ENCODE measurements at places on chromosomes 2 and 18. TPM values are rescaled to one million over a fixed set of nuclear protein-coding genes. Genes with fewer than 3 reads are reported as not detected.

GRCh38 chr18:46110406-46110805 is 6.2 kb downstream of the HAUS1 start:
- DNase-seq, result no peak

Gene UGT1A8
- total RNA-seq, result not detected

DNA sequence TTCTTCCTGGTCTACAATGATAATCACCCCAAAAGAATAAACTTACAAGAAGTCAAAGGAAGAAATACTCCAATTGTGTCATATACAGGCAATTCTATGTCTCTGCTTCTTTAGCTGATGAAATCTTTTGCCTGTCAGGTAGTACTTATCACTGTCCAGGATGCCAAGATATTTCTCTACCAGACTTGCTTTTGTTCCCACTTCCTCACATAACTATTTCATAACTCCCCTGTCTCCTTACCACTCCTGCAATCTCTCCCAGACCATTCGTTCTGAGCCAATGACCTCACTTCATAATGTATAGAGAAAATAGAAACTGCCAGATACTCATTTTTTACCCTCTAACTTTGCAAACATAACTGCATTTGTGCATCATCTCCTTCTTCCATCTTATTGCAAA is 39.1 kb downstream of the HNMT start:
- DNase-seq, result no peak

DNA sequence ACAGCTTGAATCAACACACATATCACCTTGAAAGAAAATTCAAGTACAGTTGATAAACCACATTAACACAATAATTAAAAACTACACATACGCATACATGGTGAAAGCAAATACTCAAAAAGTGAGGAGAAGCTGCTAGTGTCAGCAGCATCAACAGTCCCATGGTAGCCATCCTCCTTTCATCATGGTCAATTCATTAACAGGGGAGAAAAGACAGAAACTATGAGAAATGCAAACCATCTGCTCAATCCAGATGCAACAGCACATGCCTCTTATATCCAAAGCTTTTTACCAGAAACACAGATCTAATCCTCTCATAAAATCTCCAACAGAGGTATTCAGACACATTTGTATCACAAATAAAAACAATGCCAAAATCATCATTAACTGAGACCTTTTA is 81.9 kb upstream of the CHRNA1 start:
- no peak for DNase-seq

DNA sequence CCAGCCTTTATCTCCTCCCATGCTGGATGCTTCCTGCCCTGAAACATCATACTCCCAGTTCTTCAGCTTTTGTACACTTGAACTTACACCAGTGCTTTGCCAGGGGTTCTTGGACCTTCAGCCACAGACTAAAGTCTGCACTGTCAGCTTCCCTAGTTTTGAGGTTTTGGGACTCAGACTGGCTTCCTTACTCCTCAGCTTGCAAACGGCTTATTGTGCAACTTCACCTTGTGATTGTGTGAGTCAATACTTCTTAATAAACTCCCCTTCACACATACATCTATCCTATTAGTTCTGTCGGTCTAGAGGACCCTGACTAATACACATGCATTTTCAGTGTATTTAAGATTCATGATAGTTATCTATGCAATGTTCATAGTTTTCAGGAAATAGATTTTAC is 35.8 kb upstream of the ZNF804A start:
- no peak for DNase-seq

DNA sequence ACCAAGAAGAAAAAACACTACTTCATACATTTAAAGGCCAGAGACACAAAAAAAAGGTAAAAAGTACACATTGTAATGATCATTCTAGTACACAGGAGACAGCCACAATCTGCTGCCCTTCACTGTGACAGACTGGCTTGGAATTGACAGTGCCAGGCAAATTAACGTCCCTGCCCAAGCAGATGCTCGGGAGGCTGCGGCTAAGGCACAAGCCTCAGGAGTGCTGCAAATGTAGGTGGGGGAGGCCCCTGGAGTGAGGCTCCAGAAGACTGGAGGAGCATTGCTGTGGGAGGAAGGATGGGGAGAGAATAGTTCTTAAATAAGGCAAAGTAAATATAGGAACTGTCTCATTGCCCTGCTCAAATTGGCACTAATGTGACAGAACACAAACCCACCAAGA is 18.6 kb downstream of the ERCC3 start:
- DNase-seq, result no peak

Gene MYO5B
- 1.1 TPM for total RNA-seq

Gene KCNF1
- total RNA-seq, result not detected

Gene VIT
- total RNA-seq, result 5.5 TPM

GRCh38 chr18:47215554-47216138 is 35.8 kb downstream of the SKOR2 start:
- DNase-seq, result no peak

Gene NHEJ1
- 18.6 TPM for total RNA-seq

DNA sequence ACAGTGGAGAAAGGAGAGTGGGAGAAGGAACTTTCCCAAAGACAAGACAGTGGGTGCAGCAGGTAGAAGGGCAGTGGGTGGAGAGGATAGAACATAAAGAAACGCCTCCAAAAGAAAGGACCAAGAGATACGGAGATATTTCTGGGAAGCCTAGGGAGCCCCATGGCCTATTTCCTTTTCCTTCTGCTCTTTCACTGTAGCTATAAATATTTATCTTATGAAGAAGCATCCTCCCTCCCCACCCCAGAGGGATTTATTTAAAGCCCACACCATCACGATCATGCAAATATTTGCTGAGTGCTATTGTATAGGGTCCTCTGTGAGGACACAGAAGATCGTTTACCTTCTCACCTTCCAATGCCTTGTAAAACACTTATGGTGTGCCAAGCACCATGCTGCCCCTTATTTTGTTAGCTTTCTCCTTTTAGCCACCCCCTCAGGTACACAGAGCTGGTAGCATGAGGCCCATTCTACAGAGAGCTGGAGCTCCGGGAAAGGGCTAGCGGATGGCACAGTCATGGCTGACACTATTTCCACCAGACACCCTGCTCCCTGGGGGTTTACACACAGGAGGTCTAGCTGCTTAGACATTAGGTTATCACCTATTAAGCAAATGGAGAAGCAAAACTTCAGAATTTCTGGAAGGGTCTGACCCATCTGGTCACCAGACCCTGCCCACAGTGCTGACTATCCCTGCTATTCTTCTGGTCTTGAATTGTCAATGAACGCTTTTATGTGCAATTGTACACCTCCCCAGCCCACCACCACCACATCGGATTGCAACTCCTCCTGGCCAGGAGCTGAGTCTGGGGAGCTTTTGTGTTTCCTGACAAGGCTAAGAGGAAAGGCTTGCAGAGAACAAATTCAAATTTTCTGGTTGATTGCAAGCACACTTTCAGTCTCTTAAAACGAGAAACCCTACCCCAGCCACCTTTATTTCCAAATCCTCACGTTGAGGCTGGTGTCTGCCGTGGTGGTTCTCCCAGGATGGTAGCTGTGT is 91.8 kb upstream of the KLF7 start:
- DNase-seq, result no peak

DNA sequence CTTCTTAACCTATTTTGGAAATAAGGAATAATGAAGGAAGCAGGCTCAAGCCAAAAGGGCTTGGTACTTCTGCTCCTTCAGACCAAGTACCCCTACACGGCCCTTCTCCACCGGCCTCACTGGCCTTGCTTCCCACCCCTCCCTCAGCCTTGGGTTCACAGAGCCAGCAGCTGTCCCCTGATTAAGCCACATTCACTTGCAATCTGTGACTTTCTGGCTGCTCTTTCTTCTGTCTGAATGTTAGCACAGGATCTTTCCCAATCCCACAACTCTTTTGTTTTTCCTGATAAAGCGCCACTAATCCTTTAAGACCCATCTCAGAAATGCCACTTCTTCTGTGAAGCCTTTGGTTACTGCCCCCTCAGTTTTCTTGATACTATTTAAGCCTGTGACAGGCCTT is 52.4 kb downstream of the REEP1 start:
- DNase-seq, result no peak

- DNase-seq, result no peak
These were observed 186.0 kb upstream of the EPHA4 start for GRCh38 chr2:221758076-221758475.

Gene POTEJ
- total RNA-seq, result not detected

- DNase-seq, result no peak
These were observed 119.7 kb downstream of the TACR1 start for GRCh38 chr2:75079575-75079974.

Gene CFAP53
- 9.9 TPM for total RNA-seq

GRCh38 chr2:123578016-123578415 is 447.1 kb upstream of the CNTNAP5 start:
- DNase-seq, result no peak

- DNase-seq, result no peak
These were observed 53.9 kb downstream of the BOLA3 start for GRCh38 chr2:74093840-74094239.

- no peak for DNase-seq
These were observed 38.1 kb downstream of the PLEK start for GRCh38 chr2:68403199-68403644.

GRCh38 chr2:134283661-134284060 is 29.8 kb downstream of the MGAT5 start:
- DNase-seq, result no peak

Gene C2orf80
- total RNA-seq, result not detected

- DNase-seq, result no peak
These were observed 176.1 kb downstream of the IKZF2 start for GRCh38 chr2:212975333-212975732.

GRCh38 chr2:217562871-217563480 is 439.8 kb downstream of the TNS1 start:
- DNase-seq, result peak; percentile 45

DNA sequence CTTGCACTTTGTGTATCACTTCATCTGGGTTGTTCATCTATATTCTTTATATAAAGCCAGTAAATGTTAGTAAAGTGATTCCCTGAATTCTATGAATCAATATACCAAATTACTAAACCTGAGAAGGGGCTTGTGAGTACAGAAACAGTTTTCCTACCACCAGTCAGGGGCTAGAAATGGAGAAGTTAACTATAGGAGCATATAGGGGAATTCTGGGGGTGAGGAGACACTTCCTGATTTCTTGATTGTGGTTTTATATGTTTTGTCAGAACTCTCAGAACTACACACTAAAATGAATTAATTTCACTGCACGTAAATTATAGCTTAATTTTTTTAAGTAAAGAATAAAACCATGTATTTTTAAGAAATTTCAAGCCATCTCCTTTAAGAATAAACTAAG is 93.7 kb downstream of the SESTD1 start:
- no peak for DNase-seq

GRCh38 chr18:11886577-11887110 is 21.5 kb downstream of the MPPE1 start:
- DNase-seq, result no peak

GRCh38 chr2:74025971-74026612 is 41.4 kb downstream of the TET3 start:
- no peak for DNase-seq

Data from ovary (tissue), 10 donors.